ENCODE measurements at places on chromosomes 2 and 18. TPM values are rescaled to one million over a fixed set of nuclear protein-coding genes. Genes with fewer than 3 reads are reported as not detected.

Gene SLC23A3
- 1.8 TPM for total RNA-seq

Gene CDCA7
- total RNA-seq: 1.3 TPM

Gene CRYGC
- not detected for total RNA-seq

- H3K4me1 ChIP-seq: no peaks in the 10 kb centered on the region
- H3K36me3 ChIP-seq: no peaks in the 10 kb centered on the region
- DNase-seq: peak; percentile 66
- no peak overlapping the region for H3K4me3 ChIP-seq
- H3K27me3 ChIP-seq: no peaks in the 10 kb centered on the region
Measured at GRCh38 chr18:34121200-34121721, 103.5 kb downstream of the NOL4 start.

DNA sequence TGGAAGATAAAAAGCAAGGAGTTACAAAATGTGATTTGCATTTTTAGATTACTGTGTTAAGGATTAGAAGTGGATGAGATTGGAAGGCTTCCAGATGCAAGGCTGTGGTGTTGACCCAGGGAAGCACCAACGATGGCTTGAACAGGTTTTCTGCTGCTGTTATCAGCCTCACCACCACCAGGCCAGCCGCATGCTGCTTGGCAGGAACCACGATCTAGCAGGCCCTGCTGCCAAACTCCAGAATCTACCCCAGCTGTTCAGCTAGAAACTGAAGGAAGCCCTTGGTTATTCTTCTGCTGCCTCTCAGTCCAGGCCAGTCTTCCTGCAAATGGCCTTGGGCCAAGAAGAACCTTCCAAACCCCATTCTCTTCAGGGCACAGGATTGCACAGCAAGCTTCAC lies 133.9 kb downstream of the MTCL1 start:
- no peaks in the 10 kb centered on the region for H3K27me3 ChIP-seq
- H3K27ac ChIP-seq: no peak overlapping the region
- H3K4me3 ChIP-seq: no peak overlapping the region
- no peaks in the 10 kb centered on the region for H3K4me1 ChIP-seq

DNA sequence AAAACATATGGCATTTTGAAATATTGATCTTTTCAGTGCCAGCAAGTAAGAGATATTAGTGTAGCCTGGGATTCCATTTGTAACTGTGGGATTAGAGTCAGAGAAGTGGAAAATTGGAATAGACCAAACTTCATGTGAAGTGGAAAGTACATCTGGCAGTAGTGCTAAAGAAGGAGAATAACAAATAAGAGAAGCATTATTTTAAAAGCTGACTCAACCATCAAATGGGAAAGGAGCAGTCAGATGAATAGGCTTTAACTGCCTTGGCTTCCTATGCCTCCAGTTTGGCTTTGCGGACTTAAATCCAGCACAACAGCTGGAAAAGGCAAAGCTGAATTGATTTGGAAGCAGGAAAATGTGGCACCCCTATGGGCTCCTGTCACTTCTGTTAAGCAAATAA lies 623.1 kb downstream of the TSN start:
- no peak overlapping the region for H3K27ac ChIP-seq
- H3K36me3 ChIP-seq: no peaks in the 10 kb centered on the region
- H3K4me1 ChIP-seq: no peaks in the 10 kb centered on the region

- DNase-seq: peak; percentile 86
- no peaks in the 10 kb centered on the region for H3K36me3 ChIP-seq
- H3K4me1 ChIP-seq: no peaks in the 10 kb centered on the region
- H3K27ac ChIP-seq: no peak overlapping the region
- no peaks in the 10 kb centered on the region for H3K27me3 ChIP-seq
Measured at GRCh38 chr2:33457556-33458247, 18.7 kb upstream of the RASGRP3 start.
